ENCODE measurements at places on chromosomes 7 and 10.

GRCh38 chr7:149776848-149777407 lies 3.5 kb upstream of the ZNF467 start:
- DNase-seq: no peak

- DNase-seq: no peak
Observed at GRCh38 chr10:843703-844102, 87.8 kb downstream of the LARP4B start.

DNA sequence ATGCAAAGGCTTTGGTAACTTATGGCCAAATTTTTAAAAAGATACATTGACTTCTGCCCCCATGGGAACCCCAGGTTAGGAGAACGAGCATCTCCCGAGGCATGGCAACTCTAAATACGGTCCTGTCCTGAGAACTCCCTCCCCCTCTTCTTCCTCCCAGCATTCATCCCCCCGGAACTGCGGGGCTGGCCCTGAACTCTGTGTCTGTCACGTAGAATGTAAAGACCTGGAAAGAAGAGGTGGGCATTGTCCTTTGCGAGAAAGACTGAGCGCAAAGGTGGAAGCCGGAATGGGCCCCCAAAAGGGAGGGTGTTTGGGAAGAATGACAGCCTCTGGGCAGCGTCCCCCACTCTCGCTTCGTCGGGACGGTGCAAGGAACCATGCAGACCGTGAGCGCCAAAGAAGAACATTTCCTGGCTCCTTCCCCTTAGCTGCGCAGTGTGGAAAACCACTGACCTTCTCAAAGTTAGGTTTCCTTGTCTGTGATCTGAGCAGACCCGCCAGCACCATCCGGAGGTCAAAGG lies 21.0 kb downstream of the SHH start:
- DNase-seq: no peak

GRCh38 chr10:95819620-95820329 lies 63.8 kb downstream of the ENTPD1 start:
- DNase-seq: no peak

DNA sequence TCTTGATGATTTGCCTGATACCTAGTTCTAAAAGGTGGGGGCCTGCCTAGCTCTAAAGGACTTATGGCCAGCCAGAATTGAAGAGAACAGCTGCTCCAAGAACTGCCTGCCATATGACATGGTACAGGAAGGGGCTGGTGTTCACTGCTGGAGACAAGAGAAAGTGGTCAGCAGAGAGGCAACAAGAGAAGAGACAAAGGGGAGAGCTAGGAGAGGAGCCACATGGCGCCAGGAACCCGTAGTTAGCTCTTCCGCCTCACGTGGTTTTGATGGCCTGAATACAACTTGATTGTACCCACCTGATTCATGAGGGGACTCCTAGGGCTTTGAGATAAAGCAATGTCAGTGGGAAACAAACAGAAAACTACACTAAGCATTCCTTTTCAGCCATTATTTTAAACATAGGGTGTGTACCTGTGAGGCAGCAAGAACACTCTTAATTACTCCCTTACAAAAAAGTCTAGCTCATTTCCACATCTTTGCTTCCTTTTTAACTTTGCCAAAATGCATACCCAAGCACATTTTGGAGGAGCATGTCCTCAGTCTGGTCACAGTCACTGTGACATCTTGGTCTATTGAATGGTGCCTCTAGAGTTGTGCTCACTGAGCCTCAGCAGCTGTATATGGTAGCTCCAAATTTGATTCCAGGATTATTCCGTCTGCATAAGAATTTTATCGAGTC lies 71.6 kb downstream of the CCDC71L start:
- DNase-seq: no peak

DNA sequence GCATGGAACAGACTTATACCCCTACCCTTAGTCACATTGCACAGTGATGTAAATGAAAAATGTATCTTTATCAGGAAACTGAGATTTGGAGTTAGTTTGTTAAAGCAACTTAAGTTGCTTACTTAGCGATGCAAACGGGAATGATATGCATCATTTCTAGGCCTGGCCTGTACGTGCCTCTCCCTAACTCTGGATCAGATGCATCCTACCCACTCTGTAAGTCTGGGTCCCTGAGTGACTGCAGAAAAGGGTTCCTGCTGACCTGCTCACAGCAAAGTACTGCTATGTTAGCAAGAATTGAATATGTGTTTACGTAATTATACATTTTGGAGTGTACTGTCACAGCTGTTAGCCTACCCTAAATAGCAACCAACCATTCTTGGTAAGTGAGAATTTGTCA lies 30.7 kb upstream of the PRTFDC1 start:
- no peak for DNase-seq
